ENCODE measurements at places on chromosomes 12 and 14.
A peak's percentile ranks its signal among the peaks of the same experiment; 100 is the strongest.

DNA sequence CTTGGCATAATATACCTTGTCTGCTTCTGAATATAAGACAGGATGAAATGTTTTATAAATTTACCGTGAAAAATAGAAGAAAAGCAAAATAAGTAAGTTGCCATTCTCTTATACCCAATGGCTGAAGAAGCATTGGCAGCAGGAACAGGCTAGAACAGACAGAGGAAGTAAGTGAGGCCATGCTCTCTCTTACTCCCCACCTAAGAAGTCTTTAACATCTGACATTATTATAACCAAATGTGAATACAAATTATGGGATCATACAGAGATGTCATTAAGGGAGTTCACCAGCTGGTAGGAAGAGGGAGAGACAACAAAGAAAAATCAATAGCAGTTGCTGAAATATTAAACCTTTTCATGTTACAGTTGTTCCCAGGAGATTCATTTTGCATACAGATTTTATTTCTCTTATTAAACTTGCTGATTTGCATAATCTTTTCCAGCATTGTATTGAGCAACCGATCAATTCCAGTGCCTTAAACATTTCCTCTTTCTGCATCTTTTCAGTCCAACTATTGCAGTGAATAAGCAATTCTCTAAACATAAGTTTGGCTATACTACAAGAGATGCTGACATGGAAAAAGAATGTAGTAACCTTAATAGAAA lies 270.6 kb downstream of the SLC6A15 start:
- no peak for DNase-seq

- no peak for DNase-seq
Observed at GRCh38 chr14:75587388-75587787, 9.0 kb downstream of the FLVCR2 start.

DNA sequence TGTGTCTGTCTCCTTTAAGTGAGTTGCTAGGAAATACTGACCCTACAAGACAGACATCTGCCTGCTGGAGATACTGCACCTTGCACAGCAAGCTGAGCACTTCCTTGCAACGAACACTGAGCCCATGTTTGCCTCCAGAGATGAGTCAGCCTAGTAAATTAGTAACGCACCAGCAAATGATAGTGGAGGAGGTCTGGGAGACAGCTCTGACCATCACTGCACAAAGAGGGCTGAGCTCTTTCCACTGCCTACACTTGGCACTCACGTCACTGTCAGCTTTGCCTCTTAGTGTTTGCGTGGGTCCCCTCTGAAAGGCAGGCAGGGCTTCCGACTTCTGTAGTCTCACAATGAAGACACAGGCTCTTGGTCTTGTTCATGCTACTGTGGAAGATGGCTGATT lies 109.0 kb downstream of the APAF1 start:
- DNase-seq, result no peak

DNA sequence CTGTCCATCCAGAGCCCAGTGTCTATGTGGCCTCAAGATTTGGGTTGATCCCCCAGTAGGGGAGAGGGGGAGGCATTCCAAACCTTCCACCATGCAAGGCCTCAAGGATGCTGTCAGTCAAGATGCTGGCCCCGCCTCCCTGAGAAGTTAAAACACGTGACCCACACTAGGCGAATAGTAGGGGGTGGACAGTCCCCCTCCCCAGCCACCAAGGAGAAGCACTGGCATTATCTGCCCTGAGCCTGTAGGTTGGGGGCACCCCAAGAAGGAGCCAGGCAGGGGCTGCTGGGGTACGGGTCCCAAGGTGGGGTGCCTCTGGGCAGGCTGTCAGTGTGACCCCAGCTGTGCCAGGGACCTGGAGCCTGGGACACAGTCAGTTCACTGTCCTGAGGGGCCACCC lies 2.3 kb downstream of the SLC25A29 start:
- DNase-seq, result no peak

- DNase-seq, result peak; percentile 16
Observed at GRCh38 chr14:57391517-57392195, 1.3 kb downstream of the NAA30 start.
